Stimulated activated CD4-positive, alpha-beta T cell treated with anti-CD3 and anti-CD28 coated beads, Interleukin-1b, Interleukin-23, amount 100 ng/mL, for 1 hour (primary cell): ENCODE measurements at places on chromosomes 2 and 18.

GRCh38 chr2:240952496-240953246, 45.7 kb upstream of the SNED1 start:
- DNase-seq = no peak

- DNase-seq = no peak
Observed at GRCh38 chr2:176484838-176485237, 215.6 kb downstream of the MTX2 start.

- no peak for DNase-seq
Observed at GRCh38 chr2:162768656-162769055, 69.9 kb downstream of the KCNH7 start.

DNA sequence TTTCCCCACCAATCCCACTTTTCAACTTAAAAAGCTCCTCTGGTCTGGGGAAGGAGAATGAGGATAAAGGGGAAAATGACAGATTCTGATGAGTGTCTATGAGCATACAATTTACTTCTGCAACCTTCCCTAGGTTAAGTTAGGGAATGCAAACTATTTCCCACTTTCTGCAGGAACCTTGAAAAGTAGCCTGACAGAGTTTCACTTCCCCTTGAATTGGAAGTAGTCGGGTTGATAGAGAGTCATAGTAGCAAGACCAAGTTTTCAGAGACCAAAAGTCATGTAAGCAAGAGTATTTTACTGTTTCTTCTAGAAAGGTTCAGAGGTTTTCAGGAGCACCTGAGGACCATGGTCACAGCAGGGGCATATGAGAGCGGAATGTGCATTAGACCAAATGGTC, 815.1 kb downstream of the CPS1 start:
- DNase-seq = no peak

DNA sequence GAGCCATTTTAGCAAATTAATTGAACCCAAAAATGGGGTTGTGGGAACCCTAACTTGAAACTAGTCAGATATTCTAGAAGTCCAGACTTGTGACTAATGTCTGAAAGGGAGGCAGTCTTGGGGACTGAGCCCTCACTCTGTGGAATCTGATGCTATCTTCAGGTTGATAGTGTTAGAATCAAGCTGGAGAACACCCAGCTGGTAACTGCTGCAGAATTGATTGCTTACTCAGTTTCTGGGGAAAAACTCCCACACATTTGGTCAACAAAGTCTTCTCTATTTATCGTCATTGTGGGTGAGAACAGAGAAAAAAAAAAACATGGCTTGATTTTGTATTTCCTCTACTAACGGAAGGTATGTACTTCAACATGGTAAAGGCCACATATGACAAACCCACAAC, 1925.8 kb upstream of the CELF4 start:
- no peak for DNase-seq

DNA sequence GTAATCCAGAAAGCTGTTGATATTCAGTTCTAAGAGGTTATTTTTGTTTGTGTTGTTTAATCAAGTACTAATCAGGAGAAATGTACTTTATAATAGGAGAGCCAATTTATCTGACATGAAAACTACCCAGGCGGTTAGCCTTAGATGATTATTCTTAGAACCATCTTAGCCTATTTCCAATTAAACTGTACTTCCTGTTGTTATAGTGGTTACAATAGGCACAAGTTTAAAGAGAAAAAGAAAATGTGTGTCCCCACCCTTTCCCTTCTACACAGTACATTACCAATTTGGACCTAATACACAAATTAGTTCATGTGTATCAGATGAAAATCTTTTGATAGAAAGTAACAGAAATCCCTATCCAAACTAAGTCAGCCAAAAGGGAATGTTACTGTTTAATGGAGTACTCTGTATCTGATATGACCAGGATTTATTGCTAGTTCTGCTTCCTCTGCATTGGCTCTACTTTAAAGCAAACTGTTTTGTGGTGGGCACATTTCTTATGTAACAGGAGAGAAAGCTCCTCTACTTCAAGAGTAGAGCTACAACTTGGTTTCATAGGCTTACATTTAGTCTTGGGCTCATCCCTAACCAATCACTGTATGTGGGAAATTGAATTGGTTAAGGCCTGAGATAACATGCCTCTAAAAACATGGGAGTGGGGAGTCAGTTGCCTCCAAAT, 217.9 kb downstream of the UBE2E3 start:
- DNase-seq = no peak

DNA sequence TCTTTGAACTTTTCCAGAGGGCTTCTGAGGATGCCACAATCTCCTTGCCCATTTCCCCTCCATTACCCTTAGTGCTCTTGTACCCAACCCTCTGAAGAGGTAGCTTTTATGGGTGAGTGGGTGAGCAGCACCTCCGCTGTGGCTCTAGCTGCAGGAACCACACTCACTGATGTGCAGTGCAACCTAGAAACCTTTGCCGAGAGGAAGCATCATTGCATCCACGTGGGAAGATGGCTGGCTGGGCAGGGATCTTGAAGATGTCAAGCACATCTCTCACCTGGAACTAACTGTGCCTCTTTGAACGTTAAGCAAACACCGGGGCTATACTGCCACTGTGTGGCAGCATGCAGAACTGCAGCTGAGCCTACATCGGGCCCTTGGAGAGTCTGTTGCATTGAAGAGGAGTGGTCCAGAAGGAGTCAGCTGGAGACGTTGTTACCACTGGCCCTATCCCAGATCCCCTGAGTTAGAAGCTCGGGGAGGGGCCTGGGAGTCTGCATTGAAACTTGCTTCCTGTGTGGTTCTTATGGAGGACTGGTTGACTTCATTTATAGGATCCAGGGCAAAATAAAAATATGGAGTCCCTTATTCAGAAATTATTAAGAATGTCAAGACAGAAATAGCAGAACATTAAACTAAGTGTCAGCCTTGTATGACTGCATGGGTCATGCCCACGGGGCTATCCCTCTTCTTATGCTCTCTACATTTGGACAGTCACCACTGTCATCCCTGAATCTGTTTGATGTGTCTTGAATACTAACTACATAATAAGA, 28.7 kb downstream of the IGFBP5 start:
- peak; percentile 12 for DNase-seq

DNA sequence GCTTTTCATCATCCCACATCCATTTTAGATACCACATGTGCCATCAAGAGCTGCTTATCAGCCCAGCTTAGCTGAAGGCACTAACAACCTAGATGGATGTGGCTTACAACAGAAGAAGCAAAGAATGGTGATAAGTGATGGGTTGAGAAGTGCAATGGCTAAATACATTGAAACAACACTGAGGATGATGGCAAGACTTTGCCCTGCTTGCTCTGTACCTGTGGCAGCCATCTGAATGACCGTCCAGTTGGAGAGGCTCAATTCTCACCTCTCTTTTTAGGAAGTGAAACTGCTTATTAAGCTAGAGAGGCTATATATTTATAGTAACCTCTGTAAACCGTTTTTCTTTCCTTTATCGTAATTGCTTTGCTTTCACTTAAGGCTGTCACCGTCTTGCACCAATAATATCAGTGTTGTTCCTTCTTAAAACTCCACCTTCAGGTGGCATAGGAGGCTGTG, 5.7 kb downstream of the GPATCH11 start:
- no peak for DNase-seq

DNA sequence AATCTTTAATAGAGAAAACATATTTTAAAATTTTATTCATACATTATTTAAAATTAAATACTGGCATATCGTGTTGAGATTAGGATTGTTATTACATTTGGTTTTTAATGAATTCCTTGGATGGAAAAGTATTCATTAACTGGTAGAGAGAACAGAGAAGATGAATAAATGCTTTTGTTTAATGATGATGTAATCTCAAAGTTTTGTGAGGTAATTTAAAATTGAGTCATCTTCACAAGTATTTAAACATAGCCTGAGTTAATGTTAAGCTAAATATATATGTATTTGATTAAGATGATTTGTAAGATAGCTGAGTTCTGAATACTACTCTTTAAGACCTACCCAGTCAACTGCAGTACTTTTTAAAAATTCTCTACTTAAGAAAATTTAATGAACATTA, 713.4 kb upstream of the VRK2 start:
- no peak for DNase-seq

DNA sequence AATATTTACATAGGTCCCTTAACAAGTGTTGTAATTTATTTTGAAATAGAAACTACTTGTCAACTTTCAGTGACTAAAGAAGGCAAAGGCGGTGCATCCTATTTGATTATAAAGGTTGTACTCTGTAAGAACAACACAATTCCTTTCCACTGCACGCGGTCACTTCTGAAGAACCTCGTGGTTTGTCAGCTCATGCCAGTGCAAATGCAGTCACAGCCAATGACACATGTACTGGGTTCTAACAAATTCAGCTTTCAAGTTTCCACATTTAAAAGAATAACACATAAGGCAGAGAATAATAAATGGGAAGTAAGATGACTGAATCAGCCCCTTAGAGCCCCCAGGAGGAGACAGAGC, 39.7 kb downstream of the CYB5A start:
- no peak for DNase-seq

DNA sequence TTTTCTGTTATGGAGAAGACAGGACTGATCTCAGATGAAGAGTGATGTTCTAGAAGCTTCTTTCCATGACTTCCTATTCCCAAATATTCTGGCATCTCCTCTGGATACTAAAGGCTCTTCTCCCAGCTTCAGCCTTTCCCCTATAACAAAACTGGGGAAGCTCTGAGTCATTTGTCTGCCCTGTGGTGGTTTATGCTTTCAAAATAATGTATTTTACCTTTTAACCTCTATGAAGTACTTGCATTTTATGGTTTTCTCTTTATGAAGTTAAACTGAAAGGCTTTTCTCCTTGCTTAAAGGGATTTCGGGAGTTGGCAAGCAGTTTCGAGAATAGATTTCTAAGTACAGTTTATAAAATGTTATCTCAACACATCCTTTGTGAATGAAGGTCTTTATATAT, 104.4 kb downstream of the TANC1 start:
- DNase-seq = no peak

GRCh38 chr18:72675394-72675793, 131.3 kb upstream of the CBLN2 start:
- no peak for DNase-seq

DNA sequence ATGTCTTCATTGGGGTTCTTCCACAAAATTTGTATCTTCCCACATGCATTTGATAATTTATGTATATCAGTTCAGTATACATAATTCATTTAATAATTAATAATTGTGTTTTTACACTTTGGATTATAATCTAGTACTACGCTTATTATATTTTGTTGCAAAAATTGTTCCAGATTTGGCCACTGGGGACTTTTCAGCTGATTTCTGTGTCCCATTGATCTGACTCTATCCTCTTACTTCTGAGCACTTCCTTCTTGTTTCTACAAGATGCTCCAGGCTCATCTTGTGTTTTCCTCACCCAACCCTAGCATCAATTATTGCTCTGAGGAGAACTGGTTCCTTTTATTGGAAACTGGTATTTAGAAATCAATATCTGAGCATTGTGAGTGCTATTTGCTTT, 215.3 kb upstream of the CDH19 start:
- DNase-seq = no peak

DNA sequence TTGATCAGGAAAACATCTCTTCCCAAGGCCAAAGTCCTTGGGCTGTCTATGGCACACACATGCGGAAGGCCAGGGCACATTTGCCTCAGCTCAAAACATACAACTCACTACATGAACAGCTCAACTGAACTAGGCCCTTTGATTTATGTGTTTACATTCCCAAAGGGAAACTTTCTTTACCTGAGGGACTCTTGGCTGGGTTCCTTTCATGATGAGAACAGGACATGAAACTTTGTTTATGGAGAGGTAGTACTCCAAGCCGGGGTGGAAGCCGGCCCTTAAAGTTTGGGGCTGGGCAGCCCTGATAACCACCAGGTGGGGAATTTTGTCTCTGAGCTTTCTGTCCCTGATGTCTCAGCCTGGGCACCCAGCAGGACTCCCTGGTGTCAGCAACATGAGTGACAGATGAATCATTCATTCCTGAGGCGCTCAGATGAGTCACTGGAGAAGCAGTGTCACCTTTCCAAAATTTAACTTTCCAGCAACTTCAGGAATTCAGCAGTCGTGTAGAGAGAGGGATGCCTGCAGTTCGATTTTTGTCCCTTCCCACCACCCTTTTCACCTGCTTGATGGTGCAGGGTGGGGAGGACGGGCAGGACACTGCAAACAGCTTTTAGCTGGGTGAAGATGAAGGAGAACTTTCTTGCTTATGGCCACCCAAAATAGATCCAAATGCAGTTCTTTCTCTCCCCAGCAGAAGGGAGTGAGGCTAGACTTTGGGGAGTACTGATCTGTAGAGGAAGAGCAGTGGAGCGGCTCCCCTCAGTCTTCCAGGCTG, 331.6 kb downstream of the DYSF start:
- no peak for DNase-seq

DNA sequence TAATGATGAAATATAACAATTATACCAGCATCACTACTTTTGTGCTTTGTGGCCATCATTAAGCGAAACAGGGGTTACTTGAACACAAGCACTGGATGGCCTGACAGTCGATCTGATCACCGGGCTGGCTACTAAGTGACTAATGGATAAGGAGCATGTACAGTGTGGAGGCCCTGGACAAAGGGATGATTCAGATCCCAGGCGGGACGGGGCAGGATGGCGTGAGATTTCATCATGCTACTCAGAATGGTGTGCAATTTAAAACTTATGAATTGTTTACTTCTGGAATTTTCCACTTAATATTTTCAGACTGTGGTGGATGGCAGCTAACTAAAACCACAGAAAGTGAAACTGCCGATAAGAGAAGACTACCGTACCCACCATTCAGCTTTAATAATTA, 7.0 kb upstream of the CLIP4 start:
- DNase-seq = no peak

DNA sequence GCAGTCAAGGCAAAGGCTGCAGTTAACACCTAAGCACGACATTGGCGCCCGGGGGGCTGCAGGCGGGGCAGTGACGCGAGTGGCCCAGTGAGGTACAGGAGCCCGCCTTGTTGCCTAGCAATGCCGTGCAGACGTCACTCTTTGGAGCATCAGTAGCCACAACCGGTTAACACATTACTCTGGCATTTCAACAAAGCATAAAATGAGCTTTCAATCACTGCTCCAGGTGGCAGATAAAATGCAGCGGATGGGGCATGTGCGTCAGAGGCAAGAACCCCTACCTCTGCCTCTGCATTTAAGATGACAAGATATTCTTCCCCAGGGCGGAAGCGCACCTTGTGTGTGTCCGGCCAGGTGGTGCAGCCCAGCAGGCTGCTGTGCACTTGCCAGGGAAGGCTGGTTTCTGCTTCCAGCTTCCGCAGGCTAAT, 139.4 kb downstream of the MTCL1 start:
- DNase-seq = no peak

DNA sequence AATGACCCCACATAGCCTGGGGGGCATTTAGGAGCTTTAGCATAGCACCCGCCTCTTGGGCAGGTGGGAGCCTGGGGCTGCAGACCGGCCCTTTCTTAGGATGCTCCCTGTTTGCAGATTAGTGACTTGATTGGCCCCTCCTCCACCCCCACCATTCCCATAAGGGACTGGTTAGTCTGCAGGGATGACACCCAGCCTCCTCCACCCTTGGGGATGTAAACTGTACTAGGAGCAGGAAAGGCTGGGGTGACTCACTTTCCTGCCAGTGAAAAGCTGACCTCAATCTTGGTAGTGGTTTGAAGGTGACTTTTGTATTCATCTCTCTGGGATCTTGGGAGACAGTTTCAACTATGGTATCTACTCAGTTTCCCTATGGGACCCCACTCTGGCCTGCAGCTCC, 24.2 kb downstream of the CTIF start:
- DNase-seq = no peak
